Activated T-cell treated with anti-CD3 and anti-CD28 coated beads, Interleukin-2, amount 50 U/mL, for 1 hour (primary cell): ENCODE measurements at places on chromosomes 4 and X.

GRCh38 chr4:98474408-98474844 lies 184.0 kb downstream of the TSPAN5 start:
- no peak for DNase-seq

- no peak for DNase-seq
Observed at GRCh38 chr4:188439641-188440311, 300.5 kb downstream of the TRIML1 start.

- no peak for DNase-seq
Observed at GRCh38 chr4:127138586-127138985, 494.2 kb upstream of the INTU start.

DNA sequence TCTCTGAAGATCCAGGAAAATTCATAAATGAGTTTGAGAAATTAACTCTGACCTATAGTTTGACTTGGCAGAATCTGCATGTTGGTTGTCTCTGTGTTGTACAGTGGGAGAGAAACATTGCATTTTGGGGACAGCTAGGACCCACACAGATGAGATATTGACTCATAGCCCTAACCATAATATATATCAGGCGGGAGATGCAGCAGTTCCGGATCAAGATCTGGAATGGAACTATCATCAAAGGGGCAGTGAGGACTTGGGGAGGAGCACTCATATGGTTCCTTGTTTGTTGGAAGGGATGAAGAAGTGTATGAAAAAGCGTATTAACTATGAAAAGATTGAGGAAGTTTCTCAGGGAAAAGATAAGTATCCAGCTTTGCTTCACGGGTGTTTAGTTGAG lies 14.0 kb downstream of the CXCL2 start:
- DNase-seq = no peak

DNA sequence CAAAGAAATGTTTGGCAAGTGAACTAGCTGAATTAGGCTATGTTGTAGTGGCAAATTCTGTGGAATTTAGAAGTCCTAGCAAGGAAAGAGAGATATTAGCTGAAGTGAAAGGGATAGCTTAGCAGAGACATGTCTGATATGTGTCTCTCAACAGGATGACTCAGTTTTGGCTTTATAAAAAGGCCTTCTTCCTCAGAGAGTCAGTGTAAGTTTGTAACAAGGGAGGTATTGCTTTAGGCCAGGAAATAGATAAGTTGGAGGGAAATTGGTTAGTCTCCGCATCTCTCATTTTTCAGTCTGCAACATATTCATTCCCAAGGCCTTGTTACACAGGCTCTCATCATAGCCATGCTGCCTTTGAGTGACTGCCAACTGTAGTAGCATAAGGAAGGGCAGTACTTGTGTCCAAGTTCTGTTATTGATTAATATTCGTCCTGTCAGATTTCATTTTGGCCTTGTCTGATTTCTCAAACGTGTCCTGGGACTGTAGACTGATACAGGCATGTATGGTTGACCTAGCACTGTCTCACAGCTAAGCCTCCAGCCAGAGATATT lies 4.0 kb downstream of the TMEM164 start:
- DNase-seq = no peak

DNA sequence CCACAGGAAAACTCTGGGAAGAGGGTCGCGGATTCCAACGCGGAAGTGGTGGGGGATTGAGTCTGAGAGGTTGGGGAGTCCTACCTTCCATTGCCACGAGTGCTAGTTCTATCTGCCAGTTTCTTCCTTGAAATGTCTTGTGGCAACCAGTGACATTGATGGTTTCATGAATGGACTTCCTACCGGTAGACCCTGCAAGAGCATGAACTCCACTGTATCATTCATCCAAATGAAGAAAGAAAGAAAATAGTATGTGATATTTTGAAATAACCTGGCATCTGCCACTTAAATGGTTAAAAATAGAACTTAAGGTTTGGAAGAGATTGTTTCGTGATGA lies 1.1 kb upstream of the SLC10A7 start:
- no peak for DNase-seq

DNA sequence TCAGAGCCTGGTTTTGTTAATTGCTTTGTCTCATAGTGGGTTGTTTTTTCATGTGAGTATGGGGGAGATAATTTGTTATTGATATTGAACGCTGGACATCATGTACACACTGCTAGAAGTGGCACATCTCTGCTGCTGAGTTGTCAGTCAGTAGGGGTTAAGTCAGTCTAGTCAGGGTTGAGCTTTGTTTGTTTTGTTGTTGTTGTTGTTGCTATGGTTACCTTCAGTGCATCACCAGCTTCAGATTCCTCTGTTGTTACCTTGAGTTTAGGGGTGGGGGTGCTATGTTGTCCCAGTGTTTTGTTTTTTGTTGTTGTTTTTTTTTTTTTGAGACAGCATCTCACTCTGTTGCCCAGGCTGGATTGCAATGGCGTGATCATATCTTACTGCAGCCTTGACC lies 9.9 kb downstream of the YIPF6 start:
- no peak for DNase-seq

DNA sequence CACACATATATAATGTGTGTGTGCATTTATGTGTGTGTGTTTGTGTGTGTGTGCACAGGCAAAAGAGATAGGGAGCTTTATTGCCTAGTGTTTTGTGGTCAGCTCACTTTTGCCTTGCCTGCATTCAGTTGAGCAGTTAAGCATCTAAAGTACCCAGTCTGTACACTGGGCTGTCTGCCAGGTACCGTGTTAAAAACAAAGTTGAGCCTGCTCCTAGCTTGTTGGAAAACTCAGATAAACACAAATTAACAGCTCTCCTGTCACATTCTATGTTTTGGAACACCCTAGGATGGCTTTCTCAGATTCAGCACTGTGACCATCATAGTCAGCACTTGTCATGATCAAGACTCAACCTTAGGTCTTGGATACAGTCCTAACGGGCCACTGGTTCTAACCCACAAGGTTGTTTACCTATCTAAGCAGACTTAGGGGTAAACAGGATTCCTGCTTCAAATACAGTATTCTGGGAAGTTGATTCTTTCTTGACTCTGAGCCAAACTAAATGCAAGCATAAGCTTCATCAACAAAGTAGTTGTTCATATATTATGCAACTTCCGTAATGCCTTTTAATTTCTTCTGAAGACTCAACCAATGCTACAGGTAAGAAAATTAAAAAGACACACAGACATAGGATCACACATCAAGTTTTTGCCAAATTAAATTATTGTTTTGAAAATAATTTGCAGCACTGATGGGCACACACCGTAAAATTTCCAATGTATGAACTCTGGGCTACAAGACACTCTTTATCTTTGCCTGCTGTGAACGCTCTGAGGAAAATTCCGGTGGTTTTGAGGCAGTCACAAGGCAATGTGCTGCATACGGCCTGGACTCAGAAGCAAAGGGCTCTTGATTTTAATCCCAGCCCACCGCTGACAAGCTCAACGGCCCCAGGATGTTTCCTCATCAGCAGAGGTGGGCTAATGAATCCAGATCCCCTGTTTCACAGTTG lies 11.3 kb upstream of the CD99 start:
- no peak for DNase-seq

DNA sequence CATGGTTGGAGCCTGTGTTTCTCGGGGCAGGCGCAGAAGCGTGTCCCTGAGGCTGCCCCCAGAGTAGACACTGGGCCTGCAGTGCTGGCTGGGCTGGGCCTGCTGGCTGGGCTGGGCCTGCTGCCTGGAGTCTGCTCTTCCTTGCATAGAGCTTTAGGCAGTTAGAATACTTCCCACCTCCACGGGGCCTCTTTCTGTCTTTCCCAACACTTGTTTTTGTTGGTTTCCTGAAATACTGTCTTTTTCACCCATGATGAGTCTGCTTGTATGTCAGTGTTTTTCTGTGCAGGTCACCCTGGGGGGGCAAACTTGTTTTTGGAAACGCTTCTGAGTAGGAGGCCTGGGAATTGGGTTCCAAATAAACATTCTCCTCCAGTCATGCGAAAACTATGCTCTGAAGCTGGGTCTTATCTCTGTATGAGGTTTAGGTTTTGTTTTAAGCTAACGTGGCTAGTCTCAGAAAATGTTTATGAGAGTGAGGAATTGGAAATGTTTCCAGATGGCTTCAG lies 32.2 kb downstream of the TRMT44 start:
- DNase-seq = no peak

- no peak for DNase-seq
Observed at GRCh38 chr4:188958346-188958745, 819.1 kb downstream of the TRIML1 start.

- DNase-seq = no peak
Observed at GRCh38 chr4:73345399-73345975, 58.6 kb upstream of the ALB start.

DNA sequence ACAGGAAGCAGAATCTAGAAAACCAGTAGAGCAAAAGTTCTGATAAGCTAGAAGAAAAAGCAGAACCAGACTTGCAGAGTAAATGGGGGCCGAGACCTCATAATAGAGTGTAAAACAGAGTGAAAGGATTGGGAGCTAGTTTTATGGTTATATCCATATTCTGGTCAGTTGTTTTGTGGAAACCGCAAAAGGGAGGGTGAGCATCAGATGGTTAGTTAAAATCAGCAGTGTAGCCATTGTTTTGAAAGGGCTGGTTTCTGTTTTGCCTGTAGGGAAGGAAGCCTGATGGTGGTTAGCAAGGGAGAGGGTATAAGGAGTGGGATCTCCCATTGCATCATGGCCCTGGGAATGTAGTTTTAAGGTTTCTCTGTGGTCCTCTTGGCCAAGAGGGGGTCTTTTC lies 17.2 kb upstream of the CCNI start:
- DNase-seq = no peak

- DNase-seq = peak; percentile 33
Observed at GRCh38 chr4:147590249-147590920, 26.8 kb upstream of the TMEM184C start.

- DNase-seq = no peak
Observed at GRCh38 chr4:14008494-14008893, 381.0 kb upstream of the BOD1L1 start.

DNA sequence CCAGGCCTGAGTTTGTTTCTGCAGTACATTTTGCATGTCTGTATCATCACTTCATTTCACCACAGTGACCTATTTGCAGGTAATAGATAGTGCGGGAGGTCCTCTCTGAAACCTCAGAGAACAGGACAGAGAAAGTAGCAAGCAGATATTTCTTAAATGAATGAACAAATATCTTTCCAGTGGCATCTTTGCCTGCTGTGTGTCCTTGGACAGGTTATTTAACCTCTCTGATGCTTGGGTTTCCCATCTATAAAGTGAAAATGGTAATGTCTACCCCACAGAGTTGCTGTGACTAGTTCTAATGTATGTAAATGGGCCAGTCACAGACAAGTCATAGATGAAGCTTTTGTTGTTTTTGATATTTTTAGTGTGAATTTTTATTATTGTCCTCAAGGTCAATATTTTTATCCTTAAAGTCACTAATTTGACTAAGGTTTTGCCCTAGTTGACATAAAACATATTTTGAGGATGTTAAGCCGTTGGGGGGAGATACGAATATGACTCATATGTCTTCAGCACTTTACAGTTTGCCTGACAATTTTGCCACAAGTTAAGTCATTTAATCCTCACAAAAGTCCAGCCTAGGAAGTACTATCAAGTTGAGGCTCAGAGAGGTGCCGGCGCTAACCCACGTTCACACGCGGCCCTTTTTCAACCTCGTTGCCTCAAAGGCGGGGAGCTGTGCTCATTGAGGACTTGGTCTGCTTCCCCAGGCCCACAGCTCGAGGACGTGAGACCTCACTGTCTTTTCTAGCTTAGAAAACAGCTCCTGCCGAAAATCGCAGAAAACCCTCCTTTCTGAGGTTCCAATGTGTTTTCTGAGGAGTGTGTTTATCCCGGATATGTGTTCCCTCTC lies 126.7 kb upstream of the STX18 start:
- no peak for DNase-seq

DNA sequence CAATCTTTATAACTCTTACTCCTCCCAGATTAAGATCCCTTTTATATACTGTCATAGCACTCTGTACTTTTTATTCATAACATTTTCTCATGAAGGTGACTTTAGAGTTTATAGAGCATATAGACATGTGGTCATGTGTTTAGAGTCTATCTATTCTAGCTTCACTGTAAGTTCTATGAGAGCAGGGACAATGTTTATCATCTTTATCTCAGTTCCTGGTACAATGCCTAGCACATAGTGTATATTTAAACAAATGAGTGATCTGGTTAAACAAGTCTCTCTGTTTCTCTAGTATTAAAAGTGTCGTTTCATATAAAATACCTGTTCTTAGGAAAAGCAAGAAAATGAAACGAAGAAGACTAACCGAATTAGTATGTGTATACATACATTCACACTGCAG lies 3.2 kb downstream of the CXCL6 start:
- DNase-seq = no peak

DNA sequence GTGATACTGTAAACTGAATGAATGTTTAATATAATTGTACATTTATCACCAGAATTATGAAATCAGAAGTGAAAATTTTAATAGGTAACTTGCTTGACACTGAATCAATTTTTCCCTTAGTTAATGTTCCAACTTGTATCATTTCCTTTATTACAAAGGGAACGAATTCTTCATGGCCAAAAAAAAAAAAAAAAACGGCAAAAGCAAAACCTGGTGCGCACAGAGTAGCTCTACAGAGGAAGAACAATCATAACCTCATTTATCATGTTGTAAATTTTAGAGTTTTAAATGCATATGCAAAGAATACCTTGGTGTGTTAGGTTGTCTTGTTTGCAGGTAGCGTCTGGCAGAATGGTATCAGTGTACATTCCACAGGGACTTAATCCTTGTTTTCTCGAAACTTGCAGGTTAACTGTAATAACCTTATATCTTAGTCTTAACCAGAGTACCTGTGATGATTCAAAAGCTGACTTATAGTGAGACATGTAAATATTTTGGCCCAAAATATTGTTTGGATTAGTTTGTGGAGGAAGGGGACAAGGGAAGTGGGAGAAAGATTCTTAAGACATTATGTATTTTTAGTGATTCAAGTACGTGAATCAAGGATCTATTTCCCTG lies 70.0 kb downstream of the NPNT start:
- no peak for DNase-seq

GRCh38 chr4:825063-825970 lies 612 bp downstream of the CPLX1 start:
- DNase-seq = peak; percentile 50

DNA sequence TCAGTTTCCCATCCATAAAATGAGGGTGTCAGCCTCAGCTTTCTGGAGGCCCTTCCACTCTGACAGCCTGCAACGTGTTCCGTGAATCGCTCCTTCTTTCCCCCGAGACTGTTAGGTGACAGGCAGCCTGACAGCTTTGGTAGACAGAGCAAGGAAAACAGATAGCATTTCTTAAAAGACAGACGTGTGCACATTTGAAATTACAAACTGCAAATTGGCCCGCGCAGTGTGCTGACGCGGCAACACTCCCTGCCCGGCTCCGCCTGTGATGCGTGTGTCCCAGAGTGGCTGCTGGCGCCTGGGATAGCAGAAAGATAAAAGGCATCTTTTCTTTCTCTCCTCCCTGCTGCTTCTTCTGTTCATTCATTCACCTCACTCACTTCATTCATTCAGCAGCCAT lies 245.3 kb downstream of the AFAP1 start:
- no peak for DNase-seq

GRCh38 chr4:65646136-65646535 lies 24.2 kb downstream of the EPHA5 start:
- DNase-seq = no peak

GRCh38 chrX:133726211-133726630 lies 259.2 kb downstream of the GPC3 start:
- no peak for DNase-seq
